Psoas muscle (tissue), 8 donors: ENCODE measurements at places on chromosomes 3 and 15. TPM values are rescaled to one million over a fixed set of nuclear protein-coding genes. Genes with fewer than 3 reads are reported as not detected.

TBC1D2B gene
- 3.4 TPM for polyA plus RNA-seq

FETUB gene
- polyA plus RNA-seq = not detected

SUSD5 gene
- 0.30 TPM for polyA plus RNA-seq

GOLGA6L9 gene
- 1.1 TPM for polyA plus RNA-seq

CLSTN2 gene
- polyA plus RNA-seq = 0.89 TPM

ALDH1A2 gene
- polyA plus RNA-seq = 1.9 TPM

SOX14 gene
- polyA plus RNA-seq = not detected

EFCC1 gene
- polyA plus RNA-seq = 0.68 TPM

HOMER2 gene
- 36.7 TPM for polyA plus RNA-seq

RTP1 gene
- polyA plus RNA-seq = not detected
